SK-N-DZ (cell line): ENCODE measurements at places on chromosomes 4 and X.
A peak's percentile ranks its signal among the peaks of the same experiment; 100 is the strongest.

DNA sequence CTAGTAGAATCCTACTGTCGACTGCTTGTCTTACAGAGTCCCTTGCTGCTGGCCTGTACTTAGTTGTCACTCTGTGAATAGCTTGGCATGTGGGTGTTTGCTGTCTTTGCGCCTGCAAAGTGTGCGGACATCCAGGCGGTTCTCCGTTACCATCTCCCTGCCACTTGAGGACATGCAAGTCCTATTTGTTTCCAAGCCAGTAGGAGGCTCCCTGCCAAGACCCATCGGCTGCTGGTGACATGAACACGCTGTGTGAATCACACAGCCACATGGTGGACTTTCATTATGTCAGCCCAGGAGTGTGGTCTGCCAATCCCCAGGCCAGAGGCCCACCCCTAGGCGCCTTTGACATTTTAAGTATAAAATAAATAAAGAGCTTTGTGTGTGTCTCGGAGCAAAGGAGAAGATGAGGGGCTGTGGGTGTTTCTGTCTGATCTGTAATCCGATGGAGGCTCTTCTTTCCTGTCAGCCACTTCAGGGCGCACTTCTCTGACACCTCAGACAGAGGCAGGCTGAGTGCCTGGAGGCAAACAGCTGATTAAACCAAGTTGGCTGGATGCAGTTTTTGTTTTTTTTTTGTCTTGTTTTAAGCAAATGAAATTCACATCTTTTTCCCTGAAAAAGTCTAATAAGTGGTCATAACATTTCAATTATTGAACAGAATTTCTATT lies 51.5 kb downstream of the ALPK1 start:
- DNase-seq: peak; percentile 85

GRCh38 chrX:137062915-137063617 lies 29.3 kb upstream of the GPR101 start:
- no peak for DNase-seq

DNA sequence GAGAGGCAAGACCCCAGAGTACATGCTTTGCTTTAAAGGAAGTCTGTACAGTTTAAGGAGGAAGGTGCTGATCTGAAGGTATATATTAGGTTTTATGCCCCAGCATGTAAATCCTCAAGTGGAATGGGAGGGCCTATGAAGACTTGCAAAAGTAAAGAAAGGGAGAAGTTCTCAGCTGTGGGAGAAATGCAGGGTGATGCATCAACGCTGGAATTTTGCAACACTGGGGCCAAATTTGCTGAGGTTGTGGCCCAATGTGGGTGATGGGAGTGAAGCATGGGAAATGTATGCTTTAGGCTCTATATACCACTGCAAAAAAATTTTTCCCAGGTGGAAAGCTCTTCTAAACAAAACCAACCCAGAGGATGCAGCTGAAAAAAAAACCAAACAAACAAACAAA lies 33.8 kb upstream of the GPR174 start:
- no peak for DNase-seq

DNA sequence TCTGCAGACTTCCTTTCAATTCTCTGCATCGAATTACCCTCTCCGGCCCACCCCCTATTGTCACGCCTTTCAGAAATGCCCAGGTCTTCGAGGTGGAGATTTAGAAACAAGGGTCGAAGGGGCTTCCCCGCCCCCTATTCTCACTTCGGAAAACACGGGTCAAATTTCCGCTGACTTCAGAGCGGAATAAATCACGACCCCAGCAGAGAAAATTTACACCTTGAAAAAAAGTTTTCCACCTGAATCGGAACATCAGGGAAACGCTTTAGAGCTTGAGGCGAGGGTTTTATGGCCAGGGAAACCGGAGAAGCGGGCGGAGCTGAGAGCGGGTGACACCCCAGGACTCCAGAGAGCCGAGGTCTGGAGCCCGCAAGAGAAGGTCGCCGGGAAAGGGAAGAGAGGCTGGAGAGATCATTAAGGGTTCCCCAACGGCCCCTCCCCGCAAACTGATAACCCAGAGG lies 1.6 kb downstream of the SHISA3 start:
- DNase-seq: no peak

DNA sequence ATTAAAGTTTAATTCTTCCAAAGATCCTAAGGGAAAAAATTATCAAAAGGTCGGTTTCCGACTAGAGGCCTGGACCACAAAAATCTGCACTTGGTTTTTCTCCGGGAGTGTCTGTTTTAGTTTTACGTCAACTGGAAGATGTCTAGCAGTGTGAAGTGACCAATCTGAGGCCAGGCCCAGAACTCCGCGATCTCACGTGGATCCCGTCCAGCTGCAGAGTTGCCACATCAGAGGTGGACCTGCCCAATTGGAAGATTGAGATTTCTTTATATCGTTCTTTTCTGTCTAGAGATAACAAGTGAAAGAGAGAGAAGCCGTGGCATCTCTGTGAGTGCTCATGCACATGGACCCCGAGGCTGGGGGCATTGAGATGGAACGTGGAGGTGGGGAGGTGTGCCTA lies 115.8 kb downstream of the AFF1 start:
- no peak for DNase-seq

GRCh38 chr4:77711469-77711868 lies 105.8 kb downstream of the CXCL13 start:
- no peak for DNase-seq

GRCh38 chr4:86633854-86634253 lies 39.7 kb downstream of the PTPN13 start:
- DNase-seq: no peak

DNA sequence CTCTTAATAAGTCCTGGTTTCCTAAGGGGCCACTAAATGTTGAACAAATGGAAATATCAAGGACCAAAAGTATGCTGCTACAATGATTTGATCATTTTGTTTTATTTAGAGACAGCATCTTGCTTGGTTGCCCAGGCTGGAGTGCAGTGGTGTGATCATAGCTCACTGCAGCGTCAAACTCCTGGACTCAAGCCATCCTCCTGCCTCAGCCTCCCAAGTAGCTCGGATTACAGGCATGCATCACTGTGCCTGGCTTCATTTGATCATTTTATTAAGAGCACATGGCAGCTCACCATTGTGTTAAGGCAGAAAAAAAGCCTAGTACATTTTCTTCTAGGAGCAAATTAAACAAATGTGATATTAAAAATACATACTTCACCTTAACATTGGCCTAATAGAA lies 52.7 kb downstream of the DCLK2 start:
- DNase-seq: no peak

DNA sequence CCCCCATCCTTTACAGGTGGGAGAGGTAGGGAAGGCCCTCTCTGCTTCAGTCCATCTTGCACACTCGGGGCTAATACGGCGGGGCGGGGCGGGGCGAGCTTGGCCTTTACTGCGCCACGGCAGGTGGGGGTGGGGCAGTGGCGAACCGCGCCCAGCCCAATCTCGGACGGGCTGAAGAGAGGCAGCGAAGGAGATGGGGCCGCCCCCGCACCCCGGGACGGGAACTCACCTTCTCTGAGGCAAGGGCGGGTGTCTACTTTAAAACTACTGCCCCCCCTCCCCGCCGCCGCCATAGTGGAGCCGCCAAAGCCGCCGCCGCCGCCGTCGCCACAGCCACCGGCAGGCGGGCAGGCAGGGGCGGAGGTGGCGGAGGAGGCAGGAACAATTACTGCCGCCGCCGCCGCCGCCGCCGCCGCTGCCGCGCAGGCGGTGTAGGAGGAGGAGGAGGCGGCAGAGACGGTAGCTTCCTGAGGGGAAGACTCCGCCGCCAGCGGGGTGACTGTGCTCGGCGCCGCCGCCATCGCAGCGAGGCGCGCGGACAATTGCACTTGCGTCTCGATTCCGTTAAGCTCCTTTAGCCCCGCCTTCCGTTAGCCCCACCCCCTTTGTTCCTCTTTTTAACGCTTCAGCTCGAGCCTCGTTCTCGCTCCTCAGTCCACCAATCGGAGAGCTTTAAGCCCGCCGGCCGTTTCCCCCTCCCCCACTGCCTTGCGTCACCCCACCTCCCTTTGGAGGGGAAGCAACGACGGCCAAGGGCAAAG lies at the start of gene ZMAT1:
TSS of gene ZMAT1 (minus strand) at position 540 of the 761 bp plus-strand sequence. CDS start at position 521, 19 bp downstream.
- DNase-seq: peak; percentile 50

DNA sequence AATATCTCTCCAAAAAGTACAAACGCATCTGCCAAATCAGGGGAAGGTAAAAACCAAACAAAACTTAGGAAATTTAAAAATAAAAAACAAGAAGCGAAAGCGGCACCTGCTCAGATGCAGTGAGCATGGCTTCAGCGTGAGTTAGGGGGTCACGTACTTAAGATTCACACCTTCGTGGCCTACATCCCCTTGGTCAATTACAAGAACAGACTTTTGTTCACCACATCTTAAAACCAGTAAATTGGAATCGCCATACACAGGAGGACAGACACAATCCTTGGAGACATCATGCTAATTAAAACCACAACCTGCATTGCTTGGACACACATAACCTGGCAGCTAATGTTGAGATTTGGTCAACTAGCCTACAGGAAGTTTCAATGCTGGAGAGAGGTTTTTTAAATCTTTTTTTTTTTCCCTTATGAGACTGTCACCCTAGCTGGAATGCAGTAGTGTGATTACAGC lies 12.5 kb upstream of the SEL1L3 start:
- no peak for DNase-seq

- DNase-seq: no peak
Observed at GRCh38 chr4:94455081-94455480, 3.3 kb downstream of the PDLIM5 start.

- DNase-seq: no peak
Observed at GRCh38 chrX:71320126-71320525, 18.6 kb downstream of the ITGB1BP2 start.

- DNase-seq: no peak
Observed at GRCh38 chrX:111040377-111041017, 55.5 kb upstream of the PAK3 start.

DNA sequence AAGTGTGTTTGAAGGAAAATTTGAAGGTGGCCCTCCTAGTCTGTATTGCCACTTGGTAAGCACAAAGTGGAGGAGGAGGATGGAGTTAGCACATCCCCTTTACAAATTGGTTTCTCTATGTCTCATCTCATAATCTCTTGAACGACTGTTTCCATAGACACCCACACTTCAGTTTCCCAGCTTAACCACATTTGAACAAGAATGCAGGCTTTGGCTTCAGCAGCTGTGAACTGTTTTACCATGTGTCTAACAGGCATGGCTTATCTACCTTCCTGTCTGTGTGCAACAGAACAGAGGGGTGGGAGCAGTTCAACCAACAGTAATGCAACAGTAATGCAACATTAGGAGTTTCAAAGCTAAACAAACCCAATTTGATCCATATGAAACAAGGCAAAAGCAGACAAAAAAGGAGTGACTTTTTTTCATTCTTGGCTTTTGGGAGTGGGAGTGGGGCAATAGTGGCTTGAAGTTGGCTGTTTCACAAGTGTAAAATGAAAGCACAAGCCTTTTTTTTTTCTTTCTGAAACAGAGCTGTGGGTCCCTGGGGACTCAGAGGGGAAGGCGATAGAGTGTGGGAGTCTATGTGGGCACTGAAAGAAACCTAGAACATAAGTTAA lies 108.0 kb downstream of the ITM2A start:
- DNase-seq: no peak

DNA sequence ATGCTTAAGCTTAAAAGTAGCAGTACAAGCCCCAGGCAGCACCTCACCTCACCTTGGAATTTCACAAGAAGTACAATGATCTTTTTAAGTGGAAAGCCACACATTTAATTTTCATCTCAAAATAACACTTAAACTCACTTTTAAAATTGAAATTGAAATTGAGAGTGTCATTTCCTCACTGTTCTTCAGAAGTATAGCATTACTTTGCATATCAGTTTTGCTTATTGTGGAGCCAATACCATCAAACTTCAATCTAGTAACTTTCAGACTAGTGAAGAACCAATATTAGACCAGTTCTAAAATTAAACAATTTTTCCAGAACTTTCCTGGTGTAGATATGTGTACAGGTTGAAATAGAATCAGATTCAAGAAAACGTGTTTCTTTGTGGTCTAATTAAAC lies 242.4 kb downstream of the NDST4 start:
- no peak for DNase-seq

DNA sequence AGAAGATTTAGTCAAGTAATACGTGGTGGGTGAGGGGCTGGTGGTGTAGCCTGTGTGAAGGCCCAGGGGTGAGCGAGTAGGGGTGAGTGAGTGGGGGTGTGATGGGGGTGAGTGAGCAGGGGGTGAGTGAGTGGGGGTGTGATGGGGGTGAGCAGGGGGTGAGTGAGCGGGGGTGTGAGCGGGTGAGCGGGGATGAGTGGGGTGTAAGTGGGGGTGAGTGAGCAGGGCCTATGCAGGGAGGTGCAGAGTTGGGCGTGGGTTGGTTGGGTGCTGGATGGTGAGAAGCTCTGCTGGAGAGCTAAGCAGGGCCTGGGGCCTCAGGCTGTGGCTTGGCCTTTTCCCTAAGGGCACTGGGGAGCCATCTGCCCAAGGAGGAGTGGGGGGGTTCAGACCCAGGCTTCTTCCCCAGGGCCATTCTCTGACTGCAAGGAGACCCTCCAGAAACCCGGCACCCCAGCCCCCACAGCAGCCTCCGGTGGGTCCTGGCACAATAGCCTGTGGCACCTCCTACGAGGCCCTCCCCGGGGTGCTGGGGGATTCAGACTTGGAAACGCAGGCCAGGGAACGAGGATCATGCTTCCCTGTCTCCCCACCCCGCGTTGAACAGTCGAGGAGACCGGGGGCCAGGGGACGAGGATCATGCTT lies 30.4 kb downstream of the SH3TC1 start:
- DNase-seq: no peak

DNA sequence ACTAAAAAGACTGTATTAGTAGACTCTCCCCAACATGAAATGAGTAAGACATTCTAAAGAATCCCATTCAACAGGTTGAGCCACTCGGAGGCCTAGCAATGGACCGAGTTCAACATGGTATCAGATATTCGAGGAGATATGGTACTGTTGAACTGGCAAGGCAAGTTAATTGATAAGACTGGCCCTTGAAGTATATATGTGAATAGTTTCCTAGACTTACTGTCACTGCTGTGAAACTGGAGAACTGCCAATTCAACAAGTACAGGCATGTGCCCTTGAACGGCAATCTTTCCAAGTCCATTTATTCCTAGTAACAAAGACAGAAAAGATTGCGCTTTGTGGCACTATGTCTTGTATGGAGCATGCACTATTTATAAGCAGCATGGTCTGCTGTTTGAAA lies 24.4 kb downstream of the FAT1 start:
- no peak for DNase-seq

DNA sequence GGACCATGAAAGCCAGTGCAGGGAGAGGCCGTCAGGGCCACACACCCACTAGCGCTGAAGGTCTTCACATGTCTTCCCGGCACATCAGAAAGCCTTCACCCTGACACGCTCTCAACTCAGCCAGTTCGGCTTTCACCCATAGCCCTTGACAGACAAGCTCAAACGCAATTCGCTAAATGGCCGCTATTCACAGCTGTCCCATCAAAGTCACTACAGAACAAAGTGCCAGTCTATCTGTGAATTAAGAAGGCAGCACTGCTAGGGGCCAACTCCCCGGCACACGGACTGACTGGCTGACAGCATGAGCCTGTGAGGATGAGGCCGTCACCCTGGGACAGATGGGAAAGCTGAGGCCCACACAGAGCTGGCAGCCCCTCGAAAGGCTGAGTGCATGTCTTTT lies 45.7 kb downstream of the ACOX3 start:
- DNase-seq: no peak

GRCh38 chrX:29872831-29873230 lies 342.5 kb upstream of the MAGEB2 start:
- DNase-seq: no peak
